ENCODE measurements at places on chromosomes 6 and 20. TPM values are rescaled to one million over a fixed set of nuclear protein-coding genes. Genes with fewer than 3 reads are reported as not detected.

DNA sequence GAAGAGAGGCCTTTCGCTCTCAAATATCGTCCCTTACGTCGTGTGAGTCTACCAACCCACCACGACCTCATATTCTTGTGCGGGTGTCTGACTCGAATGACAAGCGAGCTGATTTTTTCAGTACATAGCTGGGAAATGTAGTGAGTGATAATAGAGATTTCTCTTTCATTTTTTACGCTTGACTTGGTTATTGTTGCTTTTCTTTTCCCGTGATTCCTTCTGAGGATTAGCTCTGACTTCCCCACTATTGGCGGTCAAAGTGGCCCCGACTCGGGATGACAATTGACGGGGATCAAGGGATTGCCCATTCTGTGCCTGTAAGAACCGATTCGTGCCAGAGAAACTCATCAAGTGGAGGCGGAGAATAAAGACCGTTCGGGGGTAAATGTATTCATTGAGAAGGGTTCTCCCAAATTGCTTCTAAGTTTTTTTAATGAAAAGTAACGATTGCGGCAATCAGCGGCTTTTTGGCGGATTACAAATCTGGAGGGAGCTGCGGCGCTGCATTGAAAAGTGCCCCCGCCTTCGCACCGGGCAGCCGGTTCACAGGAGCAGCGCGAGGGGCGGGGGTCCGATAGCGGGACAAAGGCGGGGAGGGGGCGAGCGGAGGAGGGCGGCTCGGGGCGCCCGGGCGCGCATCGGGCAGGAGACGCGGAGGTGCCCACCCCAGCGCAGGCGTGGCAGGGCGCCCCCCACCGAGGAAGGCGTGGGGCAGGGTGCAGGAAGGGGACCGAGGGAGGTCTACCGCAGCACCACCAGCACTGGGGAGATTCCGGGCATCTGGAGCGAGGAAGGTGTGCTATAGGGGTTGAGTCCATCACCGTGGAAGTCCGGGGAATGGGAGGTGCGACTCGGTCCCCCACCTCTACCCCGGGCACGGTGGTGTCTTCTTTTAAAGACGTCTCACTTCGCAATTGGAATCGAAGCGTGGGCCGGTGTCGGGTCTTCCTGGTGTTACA is 44.5 kb upstream of the OSTM1 start:
- peak; percentile 82 for DNase-seq

- DNase-seq, result no peak
Measured at GRCh38 chr6:36099869-36100483, 30.3 kb upstream of the MAPK13 start.

- no peak for DNase-seq
Measured at GRCh38 chr20:59661153-59661552, 56.8 kb downstream of the PHACTR3 start.

- no peak for DNase-seq
Measured at GRCh38 chr20:32965581-32966373, 38.5 kb downstream of the SUN5 start.

DNA sequence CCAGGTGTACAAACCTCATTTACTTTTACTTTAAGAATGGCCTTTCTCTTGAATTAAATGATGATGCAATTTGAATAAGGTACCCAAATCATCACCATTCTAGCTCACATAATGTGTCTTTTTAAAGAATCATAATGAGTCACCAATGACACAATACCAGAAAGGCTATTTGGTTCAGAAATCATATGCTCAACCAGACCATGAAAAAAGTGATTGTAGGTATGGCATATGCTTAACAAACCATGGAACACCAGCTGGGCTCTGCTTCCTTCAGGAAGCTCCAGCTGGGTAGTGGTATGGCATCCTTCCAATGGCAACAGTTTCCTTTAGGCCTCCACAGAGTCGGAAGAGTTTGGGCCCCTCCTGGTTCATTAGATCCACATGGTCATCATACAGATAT is 128.2 kb downstream of the FRK start:
- DNase-seq, result no peak

Gene RAET1L
- total RNA-seq, result not detected
